Neuronal stem cell (in vitro differentiated cells): ENCODE measurements at places on chromosomes 16 and 17.

DNA sequence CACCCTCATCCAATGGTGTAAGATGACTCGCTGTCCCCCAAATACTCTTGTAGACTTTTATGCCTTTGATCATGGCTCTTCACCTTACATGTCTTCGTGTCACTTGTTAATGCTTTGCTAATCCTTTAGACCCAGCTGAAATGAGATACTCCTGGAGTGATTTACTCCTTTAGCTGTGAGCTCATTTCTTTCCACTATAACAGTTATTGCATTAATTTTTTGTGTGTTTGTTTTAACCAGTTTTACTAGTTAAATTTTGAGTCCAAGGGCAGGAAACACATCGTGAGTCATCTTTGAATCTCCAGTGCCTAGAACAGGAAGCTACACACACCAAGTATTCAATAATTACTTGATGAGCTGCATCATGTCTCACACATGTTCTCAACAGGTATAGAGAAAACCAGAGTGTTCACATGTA, 6.5 kb upstream of the CTCF start:
- DNase-seq, result no peak

- DNase-seq, result no peak
Measured at GRCh38 chr17:40482722-40483121, 18.7 kb downstream of the TNS4 start.

DNA sequence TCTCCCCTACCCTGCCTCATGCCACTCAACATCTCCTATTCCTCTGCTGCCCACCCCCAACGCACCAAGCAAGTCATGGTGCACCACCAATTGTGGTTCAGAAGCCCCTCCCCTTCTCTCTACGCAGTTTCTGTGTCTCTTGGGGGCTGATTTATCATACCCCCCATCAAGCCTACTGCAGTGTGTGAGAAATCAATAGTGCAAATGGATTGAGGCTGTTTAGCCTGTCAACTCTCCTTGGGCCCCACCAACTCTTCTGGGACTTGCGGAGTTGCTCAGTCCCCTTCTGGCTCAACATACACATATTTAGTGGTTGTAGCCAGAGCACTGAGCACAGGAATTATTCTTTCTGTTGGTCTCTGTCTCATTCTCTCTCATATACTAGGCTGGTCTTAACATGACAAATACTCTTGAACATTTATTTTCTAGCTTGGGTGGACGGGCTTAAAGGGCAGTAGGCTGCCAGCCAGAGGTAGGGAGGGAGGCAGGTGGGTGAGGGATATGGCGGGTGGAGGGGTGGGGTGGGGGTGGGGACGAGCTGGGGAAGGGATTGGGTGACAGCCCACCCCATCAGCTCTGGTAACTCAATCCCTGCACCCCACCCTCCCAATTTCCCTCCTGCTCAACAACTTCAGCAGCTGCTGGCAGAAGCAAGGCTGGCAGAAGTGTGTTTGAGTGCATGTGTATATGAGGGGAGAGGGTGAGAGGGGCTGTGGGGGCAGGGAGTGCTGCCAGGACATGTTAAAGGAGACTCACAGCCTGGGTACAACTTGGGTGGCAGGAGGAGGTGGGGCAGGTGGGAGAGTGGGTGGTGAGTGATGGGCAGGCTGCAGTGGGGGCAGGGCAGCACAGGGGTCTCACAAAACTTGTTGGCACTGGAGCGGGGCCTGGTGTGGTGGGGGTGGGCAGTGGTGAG, 4.9 kb downstream of the RARA start:
- no peak for DNase-seq

- DNase-seq, result no peak
Measured at GRCh38 chr16:77299395-77299794, 100.2 kb downstream of the SYCE1L start.

DNA sequence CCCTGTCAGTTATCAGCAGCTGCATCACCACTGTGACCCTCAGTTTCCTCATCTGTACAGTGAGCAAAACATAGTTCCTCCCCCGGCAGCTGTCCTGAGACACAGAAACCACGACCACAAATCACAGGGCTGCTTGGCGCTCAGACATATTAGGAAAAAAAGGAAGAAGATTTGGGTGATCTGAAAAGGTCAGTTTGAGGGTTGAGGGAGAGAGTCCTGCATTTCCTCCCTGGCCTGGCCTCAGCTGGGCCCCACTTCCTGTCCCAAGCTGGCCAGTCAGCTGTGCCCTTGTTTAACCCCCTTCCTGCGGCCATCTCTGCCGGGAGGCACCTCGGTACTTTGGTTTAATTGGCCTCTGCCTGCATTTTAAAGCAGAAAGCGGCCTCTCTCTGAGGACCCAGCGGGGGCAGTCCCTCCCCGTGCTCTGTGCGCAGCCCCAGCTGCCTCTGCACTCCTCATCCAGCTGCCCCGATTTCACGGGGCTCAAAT, 24.0 kb upstream of the CIBAR2 start:
- no peak for DNase-seq

DNA sequence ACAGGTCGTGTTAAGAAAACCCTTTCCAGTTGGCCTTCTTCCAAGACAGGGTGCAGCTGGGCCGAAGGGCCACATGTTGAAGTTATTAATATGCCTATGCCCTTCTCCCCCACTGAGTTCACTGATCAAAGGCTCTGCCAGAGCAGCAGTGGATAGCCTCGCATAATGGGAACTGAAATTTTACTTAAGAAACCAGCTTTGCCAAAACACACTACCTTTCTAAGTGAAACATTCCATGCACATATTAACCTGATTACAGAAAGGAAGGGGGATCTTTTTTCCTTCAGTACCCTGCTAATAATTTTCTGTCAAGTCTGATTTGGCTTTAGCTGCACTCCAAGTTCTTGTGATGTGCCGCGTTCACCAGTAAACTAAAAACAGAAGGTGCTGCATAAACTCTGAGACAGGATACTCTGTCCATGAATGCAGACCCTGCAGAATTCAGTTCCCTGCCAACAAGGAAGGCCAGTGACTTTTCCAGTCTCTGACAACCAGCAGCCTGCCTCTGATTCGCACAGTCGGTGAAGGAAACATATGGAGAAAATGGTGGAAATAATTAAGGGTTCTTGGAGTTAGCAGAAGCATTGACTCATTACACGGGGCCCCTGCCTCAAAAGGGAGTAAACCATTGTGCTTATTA, 283.8 kb downstream of the ZFHX3 start:
- DNase-seq, result no peak

DNA sequence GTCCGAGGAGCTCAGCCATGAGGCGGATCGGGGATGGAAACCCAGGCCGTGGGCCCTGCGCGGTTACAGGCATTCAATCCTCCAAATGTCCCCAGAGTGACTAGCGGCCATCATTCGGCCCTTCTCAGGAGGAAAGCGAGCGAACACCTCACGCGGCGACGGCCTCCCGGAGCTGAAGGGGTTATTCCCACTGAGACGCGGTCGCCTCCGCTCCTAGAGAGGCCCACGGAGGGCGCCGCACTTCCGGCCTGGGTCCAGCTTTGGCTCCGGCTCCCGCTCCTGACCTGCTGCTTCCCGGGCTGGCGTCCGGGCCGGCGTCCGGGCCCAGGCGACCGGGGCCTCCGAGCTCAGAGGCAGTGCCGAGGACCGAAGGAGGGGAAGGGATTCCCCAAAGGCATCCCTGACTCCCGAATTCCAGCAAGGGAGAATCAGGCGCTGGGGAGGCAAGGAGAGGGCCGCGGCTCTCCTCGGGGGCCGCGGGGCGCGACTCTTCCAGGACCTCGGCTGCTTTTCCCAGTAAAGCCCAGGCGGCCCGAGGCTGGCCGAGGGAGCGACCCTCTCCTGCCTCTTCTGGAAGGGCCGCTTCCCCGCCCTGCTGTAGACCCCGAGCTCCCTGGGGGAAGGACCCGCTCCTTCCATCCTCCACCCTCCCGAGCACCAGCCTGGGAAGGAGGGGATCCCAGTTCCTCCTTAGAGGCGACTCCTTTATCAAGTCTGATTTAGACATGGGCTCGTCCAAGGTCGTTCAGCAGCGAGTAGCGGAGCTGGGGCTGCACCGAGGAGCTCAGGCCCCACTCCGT, 18.6 kb upstream of the ZNF629 start:
- peak; percentile 75 for DNase-seq

DNA sequence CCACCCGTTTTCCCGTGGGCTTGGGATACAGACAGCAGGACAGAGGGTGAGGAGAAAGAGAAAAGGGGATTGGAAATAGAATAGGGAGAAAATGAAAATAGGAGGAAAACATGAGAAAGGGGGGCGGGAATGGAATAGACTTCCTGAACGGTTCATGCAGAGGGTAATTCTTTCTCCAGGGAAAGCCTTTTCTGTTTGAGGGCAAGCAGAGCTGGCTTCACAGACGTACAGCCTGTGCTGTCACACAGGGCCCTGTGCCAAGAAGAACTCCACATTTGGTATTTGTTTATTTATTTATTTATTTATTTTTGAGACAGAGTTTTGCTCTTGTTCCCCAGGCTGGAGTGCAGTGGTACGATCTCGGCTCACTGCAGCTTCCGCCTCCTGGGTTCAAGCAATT, 12.0 kb downstream of the MILR1 start:
- no peak for DNase-seq

- no peak for DNase-seq
Measured at GRCh38 chr16:16099320-16099719, 124.0 kb downstream of the ABCC6 start.

- DNase-seq, result no peak
Measured at GRCh38 chr17:47720196-47720595, 12.8 kb upstream of the TBX21 start.

DNA sequence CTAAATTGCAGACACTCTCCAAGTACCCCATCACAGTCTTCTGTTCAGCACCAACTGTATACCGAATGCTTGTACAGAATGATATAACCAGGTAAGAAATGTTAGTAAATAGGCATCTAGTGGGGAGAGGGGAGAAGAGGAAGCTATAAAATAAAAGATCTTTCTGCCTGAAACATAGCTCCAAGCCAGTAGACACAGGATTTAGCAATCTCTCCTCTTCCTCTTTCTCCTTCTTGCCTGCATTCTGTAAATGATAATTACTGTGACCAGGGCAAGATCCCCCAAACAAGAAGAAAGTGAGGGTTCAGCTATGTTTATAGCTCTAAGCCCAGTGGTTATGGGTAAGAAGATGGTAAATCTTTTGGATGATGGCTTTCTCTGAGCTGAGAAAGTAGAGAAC, 17.9 kb downstream of the ACSM3 start:
- DNase-seq, result no peak

DNA sequence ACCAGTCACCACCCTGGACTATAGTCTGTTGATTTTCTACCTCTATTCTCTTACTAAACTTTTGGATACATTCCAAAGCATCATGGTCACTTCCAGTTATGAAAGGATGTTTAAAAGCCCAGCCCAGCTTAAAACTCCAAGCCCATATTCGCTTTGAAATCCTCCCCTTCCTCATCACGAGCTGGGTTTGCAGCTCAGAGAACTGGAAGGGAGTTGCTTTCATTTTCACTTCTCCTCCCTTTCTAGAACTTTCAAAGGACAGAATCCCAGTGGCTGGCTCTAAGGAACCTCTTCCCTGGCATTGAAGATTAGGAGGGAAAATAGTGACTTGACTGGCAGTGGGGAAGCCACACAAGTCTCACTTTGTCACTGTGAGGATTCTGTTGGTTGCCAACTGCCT, 100.1 kb upstream of the DYNLRB2 start:
- DNase-seq, result no peak

- no peak for DNase-seq
Measured at GRCh38 chr17:45325810-45326209, 9.0 kb upstream of the MAP3K14 start.

- DNase-seq, result no peak
Measured at GRCh38 chr16:14175086-14175485, 104.0 kb downstream of the MRTFB start.

- DNase-seq, result no peak
Measured at GRCh38 chr16:65388592-65388991, 266.7 kb upstream of the CDH11 start.

- DNase-seq, result no peak
Measured at GRCh38 chr16:74700116-74700437, 585 bp downstream of the MLKL start.

GRCh38 chr16:87575027-87575804, 27.1 kb upstream of the JPH3 start:
- no peak for DNase-seq

- DNase-seq, result no peak
Measured at GRCh38 chr16:81280393-81280792, 34.4 kb upstream of the GAN start.

DNA sequence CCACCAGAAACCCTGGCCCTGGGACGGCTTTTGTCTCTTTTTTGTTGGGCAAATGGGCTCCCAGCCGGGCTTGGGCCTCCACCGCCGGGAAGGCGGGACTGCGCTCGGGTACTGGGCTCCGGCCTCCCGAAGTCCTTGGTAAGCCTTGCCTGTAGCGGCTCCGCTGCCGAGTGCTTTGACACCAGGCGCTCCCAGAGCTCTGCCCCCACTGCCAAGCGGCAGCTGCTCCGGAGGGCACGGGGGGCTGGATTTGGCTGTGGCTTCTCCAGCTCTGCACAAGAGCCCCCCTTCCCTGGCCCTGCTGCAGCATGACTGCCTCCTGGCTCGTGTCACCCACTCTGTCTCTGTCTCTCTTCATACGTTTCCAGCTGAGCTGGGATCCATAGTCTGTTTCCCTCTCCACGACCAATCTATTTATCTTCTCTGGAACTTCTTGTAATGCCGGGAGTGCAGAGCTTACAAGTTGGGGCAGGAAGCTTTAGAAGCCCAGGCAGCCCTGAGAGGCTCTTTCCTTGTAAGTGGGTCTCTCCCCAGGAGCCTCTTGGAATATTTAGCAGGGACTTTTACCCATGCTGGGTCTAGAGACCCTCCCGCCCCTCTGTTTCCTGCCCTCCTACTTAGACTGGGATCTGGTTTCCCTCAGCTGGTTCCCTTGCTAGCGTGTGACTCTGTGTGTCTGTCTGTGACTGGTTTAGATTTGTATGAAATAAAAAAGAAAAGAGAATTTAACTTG, 246.9 kb upstream of the GSE1 start:
- no peak for DNase-seq

DNA sequence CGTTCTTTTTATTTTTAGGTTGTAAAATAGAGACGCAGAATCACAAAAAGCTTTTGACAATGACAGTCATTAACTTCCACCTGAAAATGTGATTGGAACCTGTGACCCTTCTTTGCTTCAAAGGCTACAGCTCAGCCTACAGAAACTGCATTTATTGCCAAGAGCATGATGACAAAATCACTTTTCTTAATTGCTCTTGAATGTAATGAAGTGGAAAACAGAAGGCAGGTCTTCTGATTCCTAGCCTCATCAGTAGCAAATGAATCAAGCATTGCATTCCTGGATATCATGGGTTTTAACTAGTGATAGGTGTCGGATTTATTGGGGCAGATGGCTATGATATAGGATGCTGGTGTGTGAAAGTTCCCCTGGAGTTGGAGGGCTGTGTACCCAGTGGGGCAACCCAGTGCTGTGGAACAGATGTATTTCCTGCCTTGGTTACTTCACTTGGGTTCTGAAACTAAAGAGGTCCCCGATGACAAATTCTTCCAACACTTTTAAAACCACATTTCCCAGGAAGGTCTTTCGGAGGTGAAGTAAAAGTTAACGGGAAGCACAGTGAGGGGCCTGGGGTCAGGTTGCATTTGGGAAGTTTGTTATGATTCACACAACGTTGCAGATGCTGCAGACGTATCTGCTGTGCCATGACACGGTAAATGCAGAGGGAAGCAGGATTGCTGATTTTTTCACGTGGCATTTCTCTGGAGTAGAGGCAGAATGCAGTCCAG, 127.5 kb downstream of the HS3ST3A1 start:
- DNase-seq, result no peak

GRCh38 chr17:57694051-57694450, 51.0 kb downstream of the CCDC182 start:
- no peak for DNase-seq
